Left colon (tissue), 2 donors: ENCODE measurements at places on chromosomes 5 and 9. TPM values are rescaled to one million over a fixed set of nuclear protein-coding genes. Genes with fewer than 3 reads are reported as not detected.

KCNIP1 gene
- total RNA-seq = not detected

WNK2 gene
- total RNA-seq = 161 TPM

TRPM3 gene
- total RNA-seq = 0.73 TPM

GAS1 gene
- total RNA-seq = 7.5 TPM

AQP7 gene
- total RNA-seq = 8.3 TPM
